ENCODE measurements at places on chromosomes 3 and 15.

DNA sequence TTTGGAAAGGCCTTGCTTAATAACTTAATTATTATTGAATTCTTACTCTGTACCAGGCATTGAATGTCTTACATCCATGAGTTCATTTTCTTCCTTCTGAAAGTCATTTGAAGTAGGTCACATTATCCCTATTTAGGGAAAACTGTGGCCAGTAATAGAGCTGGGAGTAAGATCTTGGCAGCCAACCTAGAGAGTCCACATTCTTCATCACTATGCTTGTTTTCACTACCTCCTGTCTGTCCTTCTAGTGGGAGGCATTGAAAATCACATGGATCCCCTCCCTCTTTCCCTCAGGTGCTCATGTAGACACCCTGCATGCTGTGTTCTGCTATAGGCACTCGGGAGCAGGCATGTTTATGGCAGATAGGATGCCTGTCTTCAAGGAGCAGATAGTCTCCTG lies 154.9 kb downstream of the EBLN2 start:
- DNase-seq = peak; percentile 22

DNA sequence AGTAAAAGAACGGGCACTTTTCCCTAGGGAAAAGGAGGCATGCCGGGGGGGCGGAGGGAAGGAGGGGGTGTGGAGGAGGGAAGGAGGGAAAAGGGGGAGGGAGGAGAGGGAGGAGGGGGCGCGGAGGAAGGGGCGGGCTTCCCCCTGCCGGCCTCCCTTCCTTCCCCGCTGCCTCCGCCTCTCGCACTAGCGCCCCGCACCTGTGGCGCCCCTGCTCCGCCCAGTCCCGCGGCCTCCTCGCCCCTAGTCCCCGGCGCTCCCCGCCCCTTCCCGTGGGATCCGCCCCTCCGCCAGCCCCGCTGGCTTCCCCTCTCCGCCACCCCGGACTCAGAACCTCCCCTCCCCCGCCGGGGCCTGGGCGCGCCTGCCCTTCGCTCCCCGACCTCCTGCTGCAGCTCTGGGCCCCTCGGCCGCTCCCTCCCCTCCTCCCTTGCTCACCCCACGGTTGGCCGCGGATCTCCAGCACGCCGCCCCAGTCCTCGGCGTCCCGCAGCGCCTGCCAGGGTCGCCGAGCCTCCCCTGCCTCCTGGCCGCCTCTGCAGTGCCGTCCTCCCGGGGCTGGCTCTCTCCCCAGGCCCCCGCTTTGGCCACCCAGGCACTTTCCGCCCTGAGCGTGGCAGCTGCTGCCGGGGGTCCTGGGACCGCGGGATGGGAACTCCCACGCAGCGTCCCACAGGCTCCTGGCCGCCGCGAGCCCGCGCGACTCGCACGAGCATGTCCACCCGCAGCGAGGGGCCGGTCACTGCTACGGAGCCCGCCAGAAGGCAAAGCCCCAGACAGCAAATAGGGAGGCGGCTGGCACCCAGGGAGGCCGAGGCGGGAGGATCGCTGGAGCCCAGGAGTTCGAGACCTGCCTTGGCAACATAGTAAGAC lies 147.4 kb downstream of the TJP1 start:
- DNase-seq = peak; percentile 85

DNA sequence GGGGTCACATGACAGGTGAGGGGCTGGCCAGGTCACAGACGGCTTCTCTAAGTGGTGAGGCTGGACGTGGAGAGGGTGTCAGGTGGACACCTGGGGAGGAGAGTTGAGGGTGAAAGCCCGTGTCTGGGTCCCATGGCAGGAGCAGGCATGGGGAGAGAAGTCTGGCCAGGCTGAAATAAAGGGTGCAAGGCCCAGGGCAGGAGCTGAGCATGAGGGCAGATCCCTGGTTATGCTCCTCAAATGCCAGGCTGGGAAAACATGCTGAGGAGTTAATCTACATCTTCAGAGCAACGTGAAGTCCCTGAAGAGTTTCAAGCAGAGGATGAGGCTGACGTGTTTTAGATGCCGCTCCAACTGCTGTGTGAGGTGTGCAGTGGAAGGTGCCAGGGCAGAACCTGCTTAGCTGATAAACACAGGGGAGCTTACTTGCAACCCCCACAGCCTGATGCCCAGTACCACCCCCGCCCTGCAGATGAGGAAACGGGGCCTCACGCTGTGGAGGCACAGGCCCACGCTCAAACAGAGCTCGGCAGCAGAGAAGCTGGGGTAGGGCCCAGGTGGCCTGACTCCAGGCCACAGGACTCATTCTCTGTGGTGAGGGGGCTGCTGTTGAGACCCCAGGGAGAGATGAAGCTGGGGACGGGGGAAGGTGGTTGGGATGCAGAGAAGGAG lies 40.5 kb downstream of the HCN4 start:
- DNase-seq = no peak

DNA sequence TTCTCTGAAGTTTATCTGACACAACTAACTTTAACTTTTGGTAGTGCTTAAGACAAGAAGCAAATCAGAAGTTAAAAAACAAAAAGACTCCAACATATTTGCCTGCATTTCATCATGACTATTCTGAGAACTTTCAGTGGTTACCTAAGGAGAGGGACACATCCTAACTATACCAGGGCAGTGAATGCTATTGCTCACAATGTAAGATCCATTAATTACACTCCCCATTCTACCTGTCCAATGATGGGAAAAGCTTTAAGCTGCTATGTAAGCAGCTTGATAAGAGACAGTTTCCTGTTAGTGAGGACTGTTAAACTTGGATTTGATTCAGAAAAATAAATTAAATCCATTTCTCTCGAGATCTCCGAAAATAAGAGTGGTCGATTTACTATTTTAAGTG lies 37.5 kb downstream of the SERPINI1 start:
- DNase-seq = no peak

All from GM03348 (cell line).